ENCODE measurements at places on chromosomes 6 and 20.

DNA sequence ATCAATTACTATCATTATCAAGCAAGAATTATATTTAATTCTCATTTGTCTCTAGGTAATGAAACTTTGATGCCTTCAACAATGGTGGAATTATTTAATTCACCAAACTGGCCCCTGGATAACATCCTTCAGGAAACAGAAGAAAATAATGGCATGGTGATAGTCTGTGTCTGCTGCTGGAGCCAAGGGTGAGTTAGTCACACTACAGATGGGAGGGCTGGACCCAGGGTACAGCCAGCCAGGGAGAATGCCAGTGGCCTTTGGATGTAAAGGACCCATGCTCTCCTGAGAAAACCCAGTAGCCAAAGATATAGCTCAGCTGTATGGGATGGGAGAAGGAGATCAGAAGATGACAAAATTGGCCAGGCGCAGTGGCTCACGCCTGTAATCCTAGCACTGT, 60.0 kb upstream of the CNKSR3 start:
- no peak for DNase-seq

- DNase-seq: no peak
Observed at GRCh38 chr6:81564470-81565068, 187.9 kb downstream of the TENT5A start.

DNA sequence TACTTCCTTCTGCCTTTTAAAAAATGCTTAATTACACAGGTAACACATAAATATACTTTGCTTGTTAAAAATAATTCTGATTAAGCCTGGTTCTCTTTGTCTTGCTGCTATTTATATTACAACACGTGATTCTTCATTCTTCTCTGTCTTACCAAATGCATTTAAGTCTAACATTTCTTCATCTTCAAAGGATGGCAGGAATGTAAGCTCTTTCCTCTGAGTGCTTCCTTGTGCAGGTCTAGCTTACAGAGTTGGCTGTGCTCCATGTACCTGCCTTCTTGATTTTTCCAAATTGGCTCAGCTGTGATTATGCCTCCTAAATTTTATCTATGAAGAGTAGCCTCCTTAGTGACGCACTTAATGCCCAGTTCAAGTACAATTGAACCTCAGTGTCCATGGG, 44.4 kb downstream of the RNF144B start:
- no peak for DNase-seq

GRCh38 chr20:3483784-3484183, 13.0 kb downstream of the ATRN start:
- DNase-seq: no peak

- DNase-seq: peak; percentile 12
Observed at GRCh38 chr6:123091091-123091895, 95.3 kb downstream of the CLVS2 start.

- no peak for DNase-seq
Observed at GRCh38 chr6:132490024-132490423, 22.9 kb downstream of the STX7 start.

GRCh38 chr6:126077810-126078776, 91.8 kb downstream of the TRMT11 start:
- DNase-seq: no peak

- DNase-seq: no peak
Observed at GRCh38 chr6:109260126-109260525, 122.1 kb downstream of the CD164 start.

- DNase-seq: no peak
Observed at GRCh38 chr6:71287038-71287437, 1.6 kb upstream of the OGFRL1 start.

- no peak for DNase-seq
Observed at GRCh38 chr20:57397693-57398108, 6.5 kb downstream of the RBM38 start.

DNA sequence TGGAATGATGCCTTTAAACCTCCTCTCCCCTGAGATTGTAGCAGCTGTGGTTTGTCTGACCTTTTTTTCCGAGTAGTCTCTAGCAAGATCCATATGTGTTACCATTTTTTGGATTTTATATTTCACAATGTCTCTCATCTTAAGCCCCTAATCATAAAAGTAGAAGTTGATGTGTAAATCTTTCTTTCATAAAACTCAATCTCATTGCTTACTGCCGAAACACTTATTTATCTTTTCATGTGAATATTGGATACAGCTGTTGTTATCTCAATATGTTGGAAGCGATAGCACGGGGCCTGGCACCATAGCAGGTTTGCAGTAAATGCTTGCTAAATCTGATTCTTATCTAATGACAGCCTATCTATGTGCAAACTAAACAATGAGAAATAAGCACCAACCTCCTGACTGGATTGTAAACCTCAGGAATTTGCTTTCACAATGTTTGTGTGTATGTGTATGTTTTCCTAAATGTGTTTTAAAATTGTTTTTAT, 14.2 kb downstream of the SMPDL3A start:
- no peak for DNase-seq

DNA sequence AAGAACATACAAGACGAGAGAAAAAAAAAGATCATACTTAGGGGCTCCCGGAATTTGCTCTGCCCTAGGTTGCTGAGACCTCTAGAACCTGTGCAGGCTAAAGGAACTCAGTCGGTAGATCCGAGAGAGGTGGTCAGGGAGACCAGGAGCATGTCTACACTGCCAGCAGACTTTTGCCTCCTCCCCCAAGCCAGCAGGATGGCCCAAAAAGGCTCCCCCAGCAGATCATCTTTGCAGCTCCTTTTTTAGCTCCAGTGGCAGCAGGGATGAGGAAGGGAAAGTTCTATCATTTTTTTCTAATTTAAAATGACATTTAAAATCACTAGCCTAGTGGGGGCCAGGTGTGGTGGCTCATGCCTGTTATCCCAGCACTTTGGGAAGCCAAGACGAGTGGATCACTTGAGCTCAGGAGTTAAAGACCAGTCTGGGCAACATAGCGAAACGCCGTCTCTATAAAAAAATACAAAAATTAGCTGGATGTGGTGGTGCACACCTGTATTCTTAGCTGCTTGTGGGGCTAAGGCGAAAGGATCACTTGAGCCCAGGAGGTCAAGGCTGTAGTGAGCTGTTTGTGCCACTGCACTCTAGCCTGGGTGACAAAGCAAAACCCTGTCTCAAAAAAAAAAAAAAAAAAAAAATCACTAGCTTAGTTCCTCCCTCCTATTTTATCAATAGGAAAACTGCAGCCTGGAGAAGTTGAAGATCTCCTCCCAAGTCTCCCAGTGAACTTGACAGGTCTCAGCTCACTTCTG, 69.3 kb upstream of the MYL9 start:
- no peak for DNase-seq

DNA sequence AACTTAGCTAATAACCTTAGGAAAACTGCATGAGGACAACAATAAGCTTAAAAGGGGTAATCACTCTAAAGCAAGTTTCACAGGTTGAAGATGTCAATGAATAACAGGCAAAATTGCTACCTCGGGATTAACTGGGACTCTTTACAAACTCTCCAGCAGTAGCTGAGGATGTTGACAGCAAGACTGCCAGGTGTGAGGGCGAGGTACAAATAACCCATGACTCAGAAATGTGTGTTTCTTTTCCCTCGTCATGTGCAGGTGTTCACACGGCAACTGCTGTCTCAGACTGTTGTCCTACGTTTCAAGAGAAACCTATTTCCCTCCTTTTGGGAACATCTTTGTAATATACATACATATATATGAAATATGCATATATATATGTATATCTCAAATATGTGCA, 15.9 kb downstream of the BCAS1 start:
- no peak for DNase-seq

DNA sequence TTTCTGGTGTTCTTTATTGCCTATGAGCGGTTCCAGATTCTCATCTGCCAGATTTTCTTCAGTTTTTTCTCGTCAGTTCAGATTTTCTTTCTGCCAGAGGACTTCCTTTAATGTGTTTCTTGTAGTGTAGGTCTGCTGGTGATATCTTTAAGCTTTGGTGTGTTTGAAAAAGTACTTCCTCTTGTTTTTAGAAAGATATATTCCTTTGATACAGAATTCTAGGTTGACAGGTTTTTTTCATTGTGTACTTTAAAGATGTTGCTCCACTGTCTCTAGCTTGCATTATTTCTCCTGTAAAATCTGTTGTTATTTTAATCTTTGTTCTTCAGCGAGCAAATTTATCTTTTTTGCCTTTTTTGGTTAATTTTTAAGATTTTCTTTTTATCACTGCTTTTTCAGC, 36.9 kb downstream of the ASXL1 start:
- no peak for DNase-seq

GRCh38 chr6:123316733-123317323, 319.9 kb downstream of the TRDN start:
- DNase-seq: no peak

DNA sequence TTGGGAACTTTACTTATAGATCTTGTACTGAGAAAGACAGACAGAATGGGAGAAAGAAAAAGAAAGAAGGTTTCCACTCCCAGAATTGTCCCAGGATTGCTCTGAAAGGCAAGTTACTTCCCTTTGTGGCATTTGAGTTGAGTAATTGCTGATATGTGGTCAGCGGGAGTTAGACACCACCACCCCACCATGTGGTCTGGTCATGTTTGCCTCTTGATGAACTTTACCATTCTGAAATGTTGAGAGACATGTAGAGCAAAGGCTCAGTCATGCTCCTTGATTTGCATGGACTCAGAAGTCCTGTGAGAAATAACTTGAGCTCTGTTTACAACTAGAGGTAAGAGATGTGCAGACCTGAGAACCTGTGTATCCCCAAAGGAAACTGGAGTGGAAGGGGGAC, 17.1 kb downstream of the TCF21 start:
- DNase-seq: no peak

DNA sequence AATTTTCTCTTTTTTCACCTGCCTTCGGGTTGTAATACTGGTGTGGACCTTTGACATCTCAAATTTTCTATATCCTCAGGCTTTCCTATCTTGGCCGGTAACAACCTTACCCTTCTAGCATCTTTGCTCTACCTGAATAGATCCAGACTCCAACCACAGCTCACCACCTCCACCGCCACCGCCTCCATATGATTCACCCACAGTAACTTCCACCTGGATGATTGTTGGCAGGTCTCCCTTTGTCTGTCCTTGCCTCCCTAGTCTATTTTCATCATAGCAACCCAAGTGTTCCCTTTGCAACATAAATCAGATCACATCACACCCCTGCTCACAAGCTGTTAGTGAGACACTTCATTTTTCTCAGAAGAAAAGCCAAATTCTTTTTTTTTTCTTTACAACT, 525.8 kb upstream of the POU3F2 start:
- no peak for DNase-seq

GRCh38 chr6:121881974-121882667, 446.7 kb downstream of the GJA1 start:
- no peak for DNase-seq

- no peak for DNase-seq
Observed at GRCh38 chr6:38573801-38574395, 65.8 kb downstream of the BTBD9 start.

DNA sequence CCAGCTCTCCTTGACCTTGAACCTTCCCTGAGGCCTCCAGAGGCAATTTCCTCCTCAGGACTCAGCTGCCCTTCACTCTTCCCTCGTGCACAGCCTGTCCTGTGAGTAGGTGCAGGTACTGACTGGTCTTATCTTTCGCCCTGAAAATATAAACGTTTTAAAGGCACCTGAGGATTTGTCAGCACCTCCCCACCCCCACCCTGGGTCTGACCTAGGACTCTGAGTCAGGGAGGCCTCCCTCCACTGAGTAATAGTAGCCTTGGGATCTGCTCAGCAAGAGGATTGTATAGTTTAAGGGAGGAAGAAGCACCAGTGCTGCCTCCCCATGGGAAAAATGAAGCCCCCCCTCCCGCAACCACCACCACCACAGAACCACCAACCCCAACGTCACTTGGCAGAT, 54.6 kb downstream of the PPARD start:
- DNase-seq: no peak

GRCh38 chr20:5570452-5570851, 179.7 kb upstream of the SHLD1 start:
- DNase-seq: no peak

DNA sequence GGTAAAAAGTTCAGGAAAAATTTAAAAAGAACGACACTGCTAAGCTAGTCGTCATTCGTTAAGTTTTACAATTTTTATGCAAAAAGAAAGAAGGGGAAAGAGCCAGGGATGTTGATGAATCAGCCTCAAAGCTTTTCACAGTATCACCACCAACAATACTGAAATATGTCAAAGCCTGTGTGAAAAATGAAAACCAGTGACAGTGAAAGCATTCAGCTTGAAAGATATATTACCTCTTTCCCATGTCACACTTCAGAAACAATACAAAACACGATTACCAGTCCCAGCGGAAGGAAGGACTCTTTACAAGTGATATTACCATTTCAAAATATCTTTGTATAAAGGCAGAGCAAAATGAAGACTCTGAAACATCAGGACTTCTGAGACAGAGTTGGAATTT, 489.2 kb downstream of the EPHA7 start:
- DNase-seq: no peak

GRCh38 chr6:134373993-134374392, 56.1 kb upstream of the SGK1 start:
- no peak for DNase-seq
